ENCODE measurements at places on chromosomes 13 and 19.

DNA sequence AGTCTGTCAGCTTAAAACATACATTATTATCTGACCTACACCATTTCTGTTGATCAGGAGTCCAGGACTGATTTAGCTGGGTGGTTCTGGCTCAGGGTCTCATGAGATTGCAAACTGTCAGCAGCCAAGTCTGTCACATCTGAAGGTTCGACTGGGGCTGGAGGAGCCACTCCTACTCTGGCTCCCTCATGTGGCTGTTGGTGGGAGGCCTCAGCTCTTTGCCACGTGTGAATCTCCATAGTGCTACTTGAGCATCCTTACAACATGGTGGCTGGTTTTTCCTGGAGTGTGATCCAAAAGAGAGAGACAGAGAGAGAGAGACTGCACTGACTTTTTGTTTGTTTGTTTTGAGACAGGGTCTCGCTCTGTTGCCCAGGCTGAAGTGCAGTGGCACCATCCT, 63.6 kb upstream of the NFIC start:
- no peak for DNase-seq

DNA sequence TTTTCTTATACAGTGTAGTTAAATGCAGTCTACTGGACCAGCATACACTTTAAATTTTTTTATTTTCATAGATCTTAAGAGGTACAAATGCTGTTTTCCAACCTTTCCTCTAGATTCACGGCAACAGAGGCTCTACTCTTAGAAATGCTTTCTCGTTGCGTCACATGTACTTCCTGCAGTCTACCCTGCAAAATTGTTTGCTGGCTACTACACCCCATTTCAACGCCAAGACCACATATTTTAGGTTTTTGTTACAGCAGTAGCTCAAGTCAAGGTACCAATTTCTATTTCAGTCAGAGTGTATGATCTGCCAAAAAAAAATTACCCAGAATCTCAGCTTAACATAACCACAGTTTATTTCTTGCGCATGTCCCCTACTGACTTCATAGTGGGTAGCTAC, 94.1 kb downstream of the TNFSF13B start:
- no peak for DNase-seq

- no peak for DNase-seq
These were observed 9.8 kb downstream of the SIGLEC10 start for GRCh38 chr19:51407511-51408131.

GRCh38 chr13:110152351-110152750, 154.6 kb downstream of the COL4A1 start:
- DNase-seq = no peak

DNA sequence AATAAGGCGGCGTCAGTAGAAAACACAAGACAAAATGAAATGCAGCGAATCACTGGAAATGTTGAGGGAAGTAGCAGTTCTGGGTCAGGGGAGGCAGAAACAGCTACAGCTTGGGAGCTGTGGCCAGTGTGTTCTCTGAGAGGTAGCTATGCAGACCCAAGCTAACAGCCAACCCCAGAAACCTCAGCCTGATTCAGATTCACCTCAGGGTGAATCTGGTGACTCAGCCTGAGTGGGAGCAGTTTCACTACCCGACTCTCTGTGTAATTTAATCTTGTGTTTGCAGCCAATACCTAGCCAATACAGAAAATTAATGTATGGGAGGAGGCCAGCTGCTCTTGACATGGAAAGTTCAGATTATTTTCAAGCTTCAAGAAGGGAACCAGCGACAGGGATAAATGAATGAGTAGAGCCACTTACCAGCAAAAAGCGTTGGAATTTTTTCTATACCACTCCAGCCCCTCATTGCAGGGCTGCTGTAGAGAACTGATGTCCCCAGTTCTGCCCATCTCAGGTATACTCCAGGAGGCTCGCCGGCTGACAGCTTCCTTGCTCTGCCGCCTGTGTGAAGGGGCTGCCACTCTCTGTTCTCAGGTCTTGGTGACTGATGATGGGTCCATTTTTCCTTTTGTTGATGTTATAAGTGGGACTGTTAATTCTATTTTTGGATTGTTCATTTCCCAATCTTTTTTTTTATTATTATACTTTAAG, 8.9 kb downstream of the IGFL3 start:
- no peak for DNase-seq

DNA sequence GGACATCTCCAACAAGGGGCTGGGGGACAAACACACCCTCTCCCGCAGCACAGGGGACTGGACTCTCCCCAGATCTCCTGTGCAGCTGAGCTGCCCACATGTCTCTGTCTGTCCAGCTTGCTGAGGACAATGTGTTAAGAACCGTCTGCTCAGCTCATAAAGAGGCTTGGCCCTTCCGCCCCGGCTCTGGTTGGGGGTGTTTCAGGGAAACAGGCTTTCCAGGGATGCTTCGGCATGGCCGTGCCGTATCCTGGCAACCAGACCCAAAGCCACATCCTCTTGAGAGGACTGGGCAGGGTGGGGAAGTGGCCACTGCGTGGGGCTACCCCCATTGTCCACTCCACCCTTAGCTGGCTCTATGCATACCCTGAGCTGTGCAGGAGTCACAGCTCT, 41.1 kb upstream of the CHST8 start:
- DNase-seq = no peak

DNA sequence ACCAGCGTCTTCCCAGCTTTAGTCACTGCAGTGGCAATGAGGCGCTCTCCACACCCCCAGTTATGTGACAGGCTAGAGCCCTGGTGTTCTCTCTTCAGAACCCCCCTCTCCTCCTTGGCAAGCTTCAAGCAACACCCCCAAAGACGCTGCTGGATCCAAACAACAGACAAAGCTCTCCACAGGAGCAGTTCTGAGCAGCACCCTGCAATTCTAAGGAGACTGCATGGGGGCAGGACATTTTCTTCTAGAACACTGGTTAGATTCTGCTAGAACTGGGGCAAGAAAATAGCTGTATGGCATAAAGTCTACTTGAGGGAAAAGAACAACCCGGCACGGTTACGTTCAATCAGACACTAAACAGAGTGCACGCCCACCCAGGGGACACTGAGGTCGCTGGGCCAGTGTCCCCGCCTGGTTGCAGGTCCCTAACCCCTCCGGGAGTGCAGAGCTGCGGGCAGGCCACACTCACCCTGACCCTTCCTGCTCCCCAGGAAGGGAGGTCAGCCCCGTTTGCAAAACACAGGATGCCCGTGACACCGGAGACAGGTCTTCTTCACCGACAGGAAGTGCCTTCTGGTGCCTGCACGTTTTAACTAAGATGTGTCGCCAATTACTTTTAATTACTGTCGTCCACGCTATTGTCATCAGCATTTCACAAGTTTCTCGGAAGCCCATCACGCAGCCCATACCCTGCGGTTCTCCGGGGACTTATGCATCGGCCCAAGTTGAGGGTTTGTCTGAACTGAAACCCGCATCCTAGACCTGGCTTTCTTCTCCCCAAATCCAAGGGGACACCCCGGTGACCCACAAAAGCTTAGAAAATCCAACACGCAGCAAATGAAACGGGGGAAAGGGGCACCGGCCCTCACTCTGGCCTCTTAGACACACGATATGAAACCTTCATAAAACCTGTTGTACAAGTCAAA, 943 bp downstream of the GJB6 start:
- DNase-seq = peak; percentile 39

DNA sequence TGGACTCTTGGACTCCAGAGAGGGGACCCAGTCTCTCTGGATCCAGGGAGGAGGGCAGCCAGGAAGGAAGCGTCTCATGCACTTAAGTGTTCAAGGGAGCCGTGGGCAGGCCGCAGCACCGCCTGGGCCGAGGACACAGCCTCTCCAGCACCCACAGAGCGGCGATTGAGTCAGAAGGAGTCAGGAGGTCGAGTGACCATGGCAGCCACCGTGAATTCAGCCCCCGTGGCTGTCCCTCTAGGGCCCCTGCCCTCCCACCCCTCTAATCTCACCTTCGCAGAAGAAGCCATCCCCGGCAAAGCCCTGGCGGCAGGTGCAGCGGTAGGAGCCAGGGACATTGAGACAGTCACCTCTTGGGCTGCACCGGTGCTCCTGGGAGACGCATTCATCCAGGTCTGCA, 38.0 kb downstream of the FBN3 start:
- no peak for DNase-seq

DNA sequence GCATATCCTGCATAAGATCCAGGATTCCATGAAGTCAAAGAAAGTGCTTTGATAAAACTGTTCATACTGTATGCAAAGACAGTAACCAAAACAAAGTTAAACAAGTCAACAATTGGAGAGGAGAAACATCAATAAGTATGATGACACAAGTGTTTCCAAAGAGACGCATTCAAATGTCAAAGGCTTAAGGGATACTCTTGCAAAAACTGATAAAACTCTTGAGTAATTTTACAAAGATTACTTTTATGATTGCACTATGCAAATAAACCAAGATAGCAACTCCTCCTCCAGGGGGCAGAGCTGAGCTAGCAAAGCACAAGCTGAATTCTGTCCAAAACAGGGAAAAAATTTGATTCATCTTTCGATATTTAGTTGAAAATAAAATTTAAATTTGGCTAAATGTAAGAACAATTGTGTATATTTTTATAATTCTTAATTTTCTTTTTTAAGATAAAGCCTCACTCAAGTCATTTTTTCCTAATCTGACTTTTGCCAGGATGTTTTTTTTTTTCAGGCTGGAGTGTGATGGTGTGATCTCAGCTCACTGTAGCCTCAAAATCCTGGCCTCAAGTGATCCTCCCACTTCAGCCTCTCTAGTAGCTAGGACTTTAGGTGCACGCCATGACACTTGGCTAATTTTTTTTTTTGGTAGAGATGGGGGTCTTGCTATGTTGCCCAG, 84.0 kb downstream of the MZT1 start:
- DNase-seq = peak; percentile 9

DNA sequence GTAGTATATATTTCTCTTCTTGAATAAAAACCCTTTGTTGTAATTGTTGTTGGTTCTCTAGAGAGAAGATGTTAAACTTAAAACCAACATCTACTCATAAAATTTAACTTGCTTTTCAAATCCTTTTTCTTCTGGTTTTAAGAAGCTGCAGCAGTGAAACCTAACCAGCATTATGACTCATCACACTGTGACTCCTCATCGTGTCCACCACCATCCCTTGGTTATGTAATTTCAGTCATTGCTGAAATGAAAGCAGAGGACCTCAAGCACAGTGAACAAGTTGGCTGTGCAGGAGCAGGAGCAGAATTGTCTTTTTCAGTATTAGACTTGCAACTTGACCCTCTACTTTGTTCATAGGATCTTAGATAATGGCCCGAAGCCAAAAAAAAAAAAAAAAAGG, 64.9 kb upstream of the HTR2A start:
- DNase-seq = no peak

DNA sequence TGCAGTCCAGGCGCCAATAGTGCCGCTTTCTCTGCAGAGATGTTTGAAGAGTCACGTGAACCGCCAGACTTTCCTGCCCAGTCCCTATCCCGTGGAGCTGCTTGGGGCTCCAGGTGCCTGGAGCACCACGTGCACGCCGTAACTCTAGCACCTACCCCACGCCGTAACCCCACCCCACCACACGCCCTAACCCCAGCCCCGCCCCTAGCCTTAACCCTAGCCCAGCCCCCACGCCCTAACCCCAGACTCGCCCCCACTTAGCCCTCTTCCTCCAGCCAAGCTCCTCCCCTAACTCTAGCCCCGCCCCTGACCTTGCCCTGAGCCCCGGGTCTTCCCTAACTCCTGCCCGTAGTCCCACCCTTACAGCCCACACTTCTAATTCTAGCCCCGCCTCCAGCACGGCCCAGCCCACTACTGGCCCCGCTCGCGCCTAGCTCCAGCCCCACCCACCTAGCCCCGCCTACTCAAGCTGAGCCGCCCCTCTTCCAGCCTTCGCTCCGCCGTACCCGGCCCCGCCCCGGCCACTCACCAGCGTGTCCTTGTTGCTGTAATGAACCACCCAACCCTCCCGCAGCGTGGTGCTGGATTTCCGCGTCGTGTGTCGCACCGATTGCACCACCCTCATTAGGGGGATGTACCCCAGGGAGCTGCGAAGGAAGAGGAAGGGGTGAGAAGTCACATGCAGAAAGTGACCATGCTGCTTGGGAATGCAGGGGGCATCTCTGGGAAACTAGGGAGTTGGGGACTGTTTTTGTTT, 19.5 kb downstream of the PRKD2 start:
- no peak for DNase-seq

GRCh38 chr13:51501096-51501495, 48.3 kb upstream of the INTS6 start:
- no peak for DNase-seq

DNA sequence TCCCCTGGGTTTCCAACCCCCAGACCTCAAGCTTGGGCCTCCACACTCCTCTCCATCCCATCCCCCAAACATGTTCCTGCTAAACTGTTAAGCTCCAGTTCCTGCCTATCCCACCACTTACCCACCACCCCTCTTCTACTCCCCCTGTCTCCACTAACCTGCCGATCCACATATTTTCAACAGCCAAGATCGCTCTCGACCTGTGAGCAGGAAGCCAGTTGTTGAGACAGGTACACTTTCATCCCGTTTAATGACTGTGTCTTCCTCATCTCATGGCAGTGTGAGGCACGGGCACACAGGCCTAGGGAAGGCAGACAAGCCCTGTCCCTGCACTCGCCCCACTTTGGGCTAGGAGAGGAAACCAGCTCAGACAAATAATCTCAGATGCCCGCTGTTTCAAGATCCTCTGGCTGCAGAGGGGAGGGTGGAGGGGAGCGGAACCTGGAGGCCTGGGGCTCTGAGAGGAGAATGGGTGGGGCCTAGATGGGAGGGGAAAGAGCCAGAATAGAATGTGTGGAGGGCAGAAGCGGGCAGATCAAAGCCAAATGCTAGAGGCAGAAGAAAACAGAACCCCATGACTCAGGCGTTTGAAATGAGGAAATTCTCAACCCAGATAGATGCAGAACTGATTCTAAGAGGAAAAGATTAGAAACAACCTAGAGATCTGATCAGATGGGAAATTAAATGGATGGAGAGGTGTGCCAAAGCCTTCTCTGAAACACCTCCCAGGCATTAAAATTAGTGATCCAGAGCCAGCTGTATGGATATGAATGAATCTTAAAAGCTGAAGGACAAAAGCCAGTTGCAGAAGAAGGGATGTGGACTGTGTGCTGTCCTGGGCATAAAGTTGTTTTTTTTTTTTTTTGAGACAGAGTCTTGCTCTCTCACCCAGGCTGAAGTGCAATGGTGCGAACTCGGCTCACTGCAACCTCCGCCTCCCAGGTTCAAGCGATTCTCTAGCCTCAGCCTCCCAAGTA, 16.9 kb upstream of the CYP2S1 start:
- DNase-seq = peak; percentile 27

GRCh38 chr13:111946214-111946613, 120.7 kb upstream of the SOX1 start:
- no peak for DNase-seq

DNA sequence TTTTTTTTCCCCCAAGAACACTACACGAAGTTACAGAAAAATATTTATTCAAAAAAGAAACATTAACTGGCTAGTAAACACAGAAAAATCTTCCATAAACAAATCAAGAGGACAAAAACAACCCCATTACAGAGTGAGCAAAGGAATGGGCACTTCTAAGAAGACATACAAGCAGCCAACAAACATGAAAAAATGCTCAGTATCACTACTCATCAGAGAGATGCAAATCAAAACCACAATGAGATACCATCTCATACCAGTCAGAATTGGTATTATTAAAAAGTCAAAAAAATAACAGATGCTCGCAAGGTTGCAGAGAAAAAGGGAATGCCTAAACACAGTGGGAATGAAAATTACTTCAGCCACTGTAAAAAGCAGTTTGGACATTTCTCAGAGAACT, 131.7 kb downstream of the UGGT2 start:
- DNase-seq = no peak
